ENCODE measurements at places on chromosomes 11 and 22.

DNA sequence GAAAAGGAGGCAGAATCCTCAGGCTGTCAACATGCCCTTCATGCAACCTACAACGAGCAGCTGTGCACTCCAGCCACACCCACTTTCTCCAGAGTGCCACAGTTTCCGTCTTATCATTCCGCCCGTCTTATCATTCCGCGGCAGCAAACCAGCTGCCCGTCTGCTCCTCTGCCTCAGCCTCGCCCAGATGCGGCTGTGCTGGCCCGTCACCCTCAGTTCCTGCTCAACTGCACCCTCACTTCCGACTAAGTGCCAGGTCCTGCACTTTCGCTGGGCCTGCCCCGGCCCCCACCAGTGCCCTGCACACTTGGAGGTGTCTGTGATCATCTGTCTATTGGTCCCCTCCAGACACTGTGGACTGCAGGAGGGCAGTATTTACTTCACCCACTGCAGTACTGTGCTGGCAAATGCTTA, 43.7 kb downstream of the MICAL3 start:
- DNase-seq: no peak

GRCh38 chr22:27994481-27995331, 75.7 kb upstream of the PITPNB start:
- no peak for DNase-seq

GRCh38 chr11:134359646-134360045, 27.9 kb downstream of the GLB1L2 start:
- no peak for DNase-seq

DNA sequence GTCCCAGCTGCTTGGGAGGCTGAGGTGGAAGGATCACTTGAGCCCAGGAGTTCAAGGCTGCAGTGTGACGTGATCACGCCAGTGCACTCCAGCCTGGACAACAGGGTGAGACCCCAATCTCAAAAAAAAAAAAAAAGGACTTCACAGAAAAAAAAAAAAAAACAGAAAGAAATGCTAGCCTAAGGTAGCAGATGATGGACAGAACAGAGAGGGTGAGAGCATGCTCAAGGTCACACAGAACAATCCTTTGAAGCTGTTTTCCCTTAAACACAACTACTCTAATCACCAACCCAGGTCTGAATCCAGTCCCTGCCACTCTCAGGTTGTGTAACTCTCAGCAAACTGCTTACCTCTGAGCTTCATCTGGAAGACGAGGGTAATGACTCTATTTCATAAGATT, 9.7 kb downstream of the ZMAT5 start:
- no peak for DNase-seq

GRCh38 chr11:122746611-122747244, 91.2 kb downstream of the UBASH3B start:
- no peak for DNase-seq

GRCh38 chr11:63352144-63352543, 17.4 kb upstream of the SLC22A9 start:
- no peak for DNase-seq
